Gastroesophageal sphincter (tissue), 4 donors: ENCODE measurements at places on chromosomes 16 and 17. TPM values are rescaled to one million over a fixed set of nuclear protein-coding genes. Genes with fewer than 3 reads are reported as not detected.

The SPATA22 gene
- total RNA-seq: not detected

The CDH5 gene
- total RNA-seq: 50.1 TPM

The PYDC1 gene
- not detected for total RNA-seq

The ABCC11 gene
- not detected for total RNA-seq

The SMTNL2 gene
- 2.8 TPM for total RNA-seq

The GSPT1 gene
- total RNA-seq: 78.1 TPM

The KRTAP17-1 gene
- not detected for total RNA-seq

The CDRT15L2 gene
- not detected for total RNA-seq

The LLGL2 gene
- 2.3 TPM for total RNA-seq

The AOC3 gene
- total RNA-seq: 130 TPM

The SCGB1C2 gene
- not detected for total RNA-seq

The C16orf54 gene
- 2.7 TPM for total RNA-seq

The CEMP1 gene
- total RNA-seq: not detected

The GAST gene
- total RNA-seq: not detected

The CTRB2 gene
- not detected for total RNA-seq

The MAPK8IP3 gene
- 12.0 TPM for total RNA-seq

The NDRG4 gene
- 1.9 TPM for total RNA-seq

The KCNJ12 gene
- total RNA-seq: 3.1 TPM

The KDM8 gene
- 4.2 TPM for total RNA-seq

The IL21R gene
- not detected for total RNA-seq
